ENCODE measurements at places on chromosomes 3 and 15.

- DNase-seq, result no peak
These were observed 26.2 kb upstream of the TRPM1 start for GRCh38 chr15:31127596-31128261.

DNA sequence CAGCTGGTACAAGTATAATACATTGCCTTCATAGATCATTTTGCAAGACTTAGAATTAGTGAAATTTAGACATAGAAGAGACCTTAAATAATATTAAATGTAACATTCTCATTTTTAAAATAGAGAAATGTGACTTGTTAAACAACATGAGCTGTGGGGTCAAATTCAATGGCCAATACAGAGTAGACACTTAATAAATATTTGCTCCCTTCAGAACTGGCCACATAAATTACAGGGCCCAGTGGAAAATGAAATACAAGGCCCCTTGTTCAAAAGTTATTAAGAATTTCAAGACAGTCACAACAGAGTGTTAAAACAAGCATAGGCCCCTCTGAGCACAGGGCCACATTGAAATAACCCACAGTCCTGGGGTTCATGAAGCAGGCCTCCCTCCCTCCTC lies 58.1 kb upstream of the PHLDB2 start:
- DNase-seq, result no peak

- DNase-seq, result no peak
These were observed 34.2 kb upstream of the SYN2 start for GRCh38 chr3:11969986-11970385.

DNA sequence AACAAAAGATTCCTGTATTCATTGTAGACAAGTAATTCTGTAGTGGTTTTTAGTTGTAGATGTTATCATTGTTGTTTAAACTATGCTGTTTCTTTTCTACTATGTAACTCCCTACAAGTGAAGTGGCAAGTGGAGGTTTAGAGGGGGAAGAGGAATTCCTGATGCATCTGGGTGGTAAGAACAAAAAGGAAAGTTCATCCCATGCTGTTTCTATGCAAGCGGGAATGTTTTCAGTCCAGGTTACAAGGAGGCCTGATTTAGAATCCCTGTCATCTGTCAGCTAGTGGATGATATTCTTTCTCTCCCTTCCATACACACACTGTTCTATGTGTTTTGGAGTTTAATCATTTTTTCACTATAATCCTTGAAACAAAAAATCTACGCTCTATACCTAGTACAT lies 67.4 kb downstream of the IMPG2 start:
- DNase-seq, result no peak

DNA sequence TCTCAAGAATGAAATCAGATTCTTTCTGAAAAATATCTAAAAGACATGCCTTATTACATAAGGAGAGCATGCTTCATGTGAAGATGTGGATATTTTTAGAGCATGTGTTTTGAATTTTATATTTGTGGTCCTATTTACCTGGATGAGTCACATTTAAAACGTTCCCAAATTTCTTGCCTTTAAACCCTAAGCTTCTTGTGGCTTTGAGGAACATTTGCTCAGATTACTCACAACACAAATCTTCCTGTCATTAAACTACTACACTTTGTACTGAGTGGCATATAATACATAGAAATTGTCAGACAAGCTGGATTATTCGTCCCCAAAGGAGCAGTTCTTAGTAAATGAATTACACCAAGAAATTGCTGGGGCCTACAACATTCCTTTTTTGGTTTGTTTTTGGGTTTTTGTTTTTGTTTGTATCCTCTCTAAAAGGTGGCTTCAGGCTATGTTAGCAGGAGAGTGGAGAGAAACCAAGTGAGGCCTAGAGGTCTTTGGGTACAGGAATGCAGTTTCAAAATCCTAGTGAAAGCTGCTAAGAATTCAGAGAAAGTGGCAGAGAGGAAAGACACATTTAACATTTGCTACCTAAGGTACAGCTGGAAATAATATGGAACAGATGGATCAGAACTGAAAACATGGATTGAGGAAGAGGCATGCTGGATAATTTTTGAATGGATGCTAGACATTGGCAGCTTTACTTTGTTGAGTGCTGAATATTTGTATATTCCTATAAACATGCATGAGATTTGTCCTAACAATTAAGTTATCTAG lies 128.1 kb downstream of the RPL22L1 start:
- DNase-seq, result no peak

- DNase-seq, result peak; percentile 30
These were observed 226.8 kb upstream of the IGF1R start for GRCh38 chr15:98421419-98422129.

GRCh38 chr15:24761704-24762302 lies 86.2 kb downstream of the NPAP1 start:
- DNase-seq, result no peak

GRCh38 chr3:72628065-72628464 lies 220.2 kb downstream of the SHQ1 start:
- no peak for DNase-seq

GRCh38 chr3:190767851-190768250 lies 94.6 kb downstream of the GMNC start:
- DNase-seq, result no peak

DNA sequence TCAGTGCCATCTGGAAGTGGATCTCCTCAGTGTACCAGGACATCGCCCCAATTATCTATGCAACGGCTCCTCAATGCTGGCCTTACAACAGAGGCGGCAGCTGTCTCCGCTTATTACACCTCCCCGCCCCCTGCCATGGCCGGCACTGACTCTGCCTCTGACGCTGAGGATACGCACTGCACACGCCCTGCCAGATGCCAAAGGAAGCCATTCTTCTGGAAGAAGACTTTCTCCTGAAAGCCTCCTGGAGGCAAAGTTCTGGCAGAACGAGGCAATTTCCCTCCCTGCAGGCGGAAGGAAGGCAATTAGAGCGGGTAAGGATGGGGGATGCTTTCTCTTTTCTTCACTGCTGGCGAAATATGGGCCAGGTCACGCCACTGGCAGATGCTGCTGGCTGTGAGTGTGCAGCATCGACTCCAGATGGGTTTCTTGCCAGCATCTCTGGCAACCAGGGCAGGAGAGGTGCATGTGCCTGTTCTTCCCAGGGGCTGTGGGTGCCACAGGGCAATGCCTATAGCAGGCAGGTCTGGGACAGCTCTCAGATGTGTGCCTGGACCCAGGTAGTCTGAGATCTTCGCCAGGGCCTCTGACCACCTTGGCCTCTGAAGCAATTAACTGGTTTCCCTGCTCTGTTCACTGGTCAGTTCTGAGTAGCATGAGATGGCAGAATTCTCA lies 62.2 kb upstream of the MRPS22 start:
- DNase-seq, result no peak

DNA sequence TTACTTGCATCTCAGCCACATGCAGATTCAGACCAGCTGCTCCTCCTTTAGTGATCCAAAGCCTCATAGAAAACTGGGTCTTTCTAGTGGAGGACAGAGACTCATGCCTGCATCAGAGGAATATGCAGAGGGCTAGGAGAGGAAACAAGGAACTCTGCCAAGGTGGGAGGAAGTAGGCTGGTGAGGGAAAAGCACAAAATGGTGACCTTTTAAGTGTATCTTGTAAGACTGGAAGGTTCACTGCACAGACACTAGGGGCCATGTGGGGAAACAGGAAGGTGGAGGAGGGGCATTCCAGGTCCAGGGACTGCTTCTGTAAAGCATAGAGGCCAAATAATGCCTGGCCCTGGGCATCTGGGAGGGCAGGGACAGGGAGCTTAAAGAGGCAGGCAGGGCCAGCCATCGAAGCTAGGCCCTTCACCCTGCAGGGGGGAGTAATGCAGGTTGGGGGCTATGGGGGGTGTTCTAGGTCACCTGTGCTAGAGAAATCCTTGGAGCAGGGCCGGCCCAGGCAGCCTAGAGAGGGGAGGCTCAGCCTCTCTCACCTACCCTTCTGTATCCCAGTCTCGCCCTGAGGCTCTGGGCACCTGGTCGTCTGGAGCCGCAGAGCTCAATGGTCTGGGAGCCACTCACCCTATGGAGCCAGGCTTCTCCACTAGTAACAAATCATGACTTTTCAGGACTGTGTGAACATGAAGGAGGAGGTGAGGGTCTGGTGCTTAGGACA lies 117.7 kb downstream of the DNAJB8 start:
- DNase-seq, result no peak

- no peak for DNase-seq
These were observed 23.2 kb upstream of the VPS8 start for GRCh38 chr3:184788751-184789150.

DNA sequence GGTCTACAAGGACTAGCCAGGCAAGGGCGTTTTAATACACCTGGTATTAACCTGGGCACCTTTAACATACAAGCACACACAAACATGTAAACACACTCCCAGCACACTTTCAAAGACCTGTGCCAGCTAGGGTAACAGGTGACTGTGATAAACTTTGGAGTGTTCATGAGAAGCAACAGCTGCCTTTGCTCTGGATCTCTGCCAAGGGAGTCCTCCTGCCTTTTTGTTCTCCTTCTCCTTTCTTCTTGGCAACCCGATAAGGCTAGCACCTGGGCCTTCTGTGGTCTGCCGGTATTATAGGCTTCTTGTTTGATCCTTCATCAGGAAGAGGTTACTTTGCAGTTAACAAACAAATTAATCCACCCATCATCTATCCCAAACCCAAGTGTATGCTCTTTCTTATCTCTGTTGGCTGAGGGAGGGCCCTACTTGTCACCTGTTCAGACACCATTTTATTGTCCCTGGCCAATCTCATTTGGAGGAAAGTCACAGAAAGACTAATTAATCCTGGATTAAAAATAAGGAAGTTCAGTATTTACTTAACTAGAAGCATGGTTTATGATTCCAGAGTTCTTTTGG lies at the start of gene RETNLB:
Gene RETNLB, minus strand, starts transcription at position 7 of the 579 bp plus-strand sequence. CDS start 225 bp downstream, outside the sequence.
- no peak for DNase-seq

DNA sequence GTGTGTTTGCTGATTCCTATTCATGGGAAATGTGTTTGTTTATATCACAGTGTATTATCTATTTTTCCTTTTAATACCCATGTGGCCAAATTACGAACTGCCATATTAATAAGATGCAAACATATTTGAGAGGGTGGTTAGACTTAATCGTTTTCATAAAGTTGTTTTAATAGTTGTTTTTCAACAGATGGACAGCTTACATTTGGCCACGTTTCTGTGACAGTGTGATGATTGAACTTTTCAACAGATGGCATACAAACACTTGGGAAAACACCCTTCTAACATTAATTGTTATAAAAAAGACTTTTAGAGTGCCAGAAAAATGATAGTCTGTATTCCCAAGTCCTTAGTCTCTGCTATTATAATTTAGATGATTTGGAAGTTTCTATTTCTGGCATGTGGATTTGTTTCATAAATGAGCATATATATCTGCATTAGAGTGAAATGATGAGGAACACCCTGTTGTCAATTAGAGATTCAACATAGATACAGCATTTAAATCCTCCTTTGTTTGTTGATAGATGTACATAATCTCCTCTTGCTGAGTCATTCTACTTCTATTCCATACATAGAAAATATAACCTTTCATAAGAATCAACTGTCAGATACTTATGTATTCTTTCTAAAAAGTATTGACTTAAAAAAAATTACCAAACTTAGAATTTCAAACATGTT lies 13.1 kb downstream of the PLAAT1 start:
- DNase-seq, result no peak

DNA sequence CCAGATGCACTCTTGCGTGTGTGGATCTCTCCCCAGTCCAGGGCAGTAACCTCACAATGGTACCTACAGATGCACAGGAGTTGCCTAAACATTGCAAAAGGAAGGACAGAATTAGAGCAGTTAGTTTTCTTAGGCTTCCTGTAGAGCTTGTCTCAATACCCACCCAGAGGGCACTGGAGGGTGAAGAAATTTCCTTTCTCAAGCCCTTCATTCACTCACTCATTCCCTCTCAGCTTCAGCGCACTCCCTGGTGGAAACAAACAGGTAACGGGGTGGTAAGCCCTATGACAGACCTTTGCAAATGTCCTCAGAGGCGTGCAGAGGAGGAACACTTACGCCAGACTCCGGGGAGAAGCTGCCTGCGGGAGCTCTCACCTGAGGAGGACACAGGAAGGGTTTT lies 267.4 kb upstream of the HES1 start:
- no peak for DNase-seq
